D721Med (cell line): ENCODE measurements at places on chromosomes 1 and 21.

DNA sequence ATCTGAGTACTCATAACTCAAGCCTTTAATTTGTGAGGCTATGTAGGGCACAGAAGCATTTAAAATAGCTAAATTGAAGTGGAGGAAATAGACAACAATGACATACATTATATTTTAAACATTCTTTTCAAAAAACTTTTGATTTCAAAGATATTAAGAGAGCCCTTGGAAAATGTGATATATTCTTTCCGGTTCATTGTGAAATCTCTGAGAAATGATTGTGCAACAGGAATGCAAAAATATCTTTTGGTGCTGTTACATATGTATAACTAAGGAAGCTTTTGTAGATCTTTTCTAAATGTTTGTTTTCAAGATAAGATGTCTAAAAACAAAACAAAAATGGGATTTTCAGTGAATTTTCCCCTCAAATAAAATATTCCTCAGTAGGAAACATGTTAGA, 185.2 kb downstream of the LEPR start:
- no peak for DNase-seq

DNA sequence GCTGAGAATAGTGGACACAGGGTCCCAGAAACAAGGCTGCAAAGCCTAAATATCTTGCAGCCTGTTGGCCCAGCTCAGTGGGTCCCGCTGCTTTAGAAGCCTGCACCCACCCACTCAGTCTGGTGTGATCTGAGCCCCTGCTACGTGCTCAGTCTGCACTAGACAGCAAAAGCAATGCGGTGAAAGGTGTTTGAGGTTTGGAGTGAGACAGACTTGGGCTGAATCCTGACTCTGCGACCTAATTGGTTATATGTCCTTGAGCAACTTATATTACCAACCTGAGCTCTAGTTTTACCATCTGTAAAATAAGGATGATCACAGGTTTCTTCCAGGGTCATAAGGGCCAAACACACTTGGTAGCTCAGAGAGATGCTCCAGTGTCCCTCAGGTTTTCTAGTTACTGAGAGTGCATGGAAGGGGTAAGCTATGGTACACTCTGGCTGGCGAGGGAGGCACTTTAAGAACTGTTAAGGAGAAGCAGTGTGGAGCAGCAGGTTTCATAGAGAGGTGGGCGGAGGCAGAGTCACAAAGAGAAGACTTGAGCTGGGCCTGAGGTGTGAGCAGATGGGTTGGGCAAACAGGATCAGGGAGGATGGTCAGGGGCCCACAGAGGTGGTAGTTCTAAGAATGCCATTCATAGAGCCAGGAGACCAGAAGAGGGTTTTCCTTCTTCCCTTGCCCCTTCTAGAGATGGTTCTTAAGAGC, 10.1 kb downstream of the TMEM200B start:
- no peak for DNase-seq

DNA sequence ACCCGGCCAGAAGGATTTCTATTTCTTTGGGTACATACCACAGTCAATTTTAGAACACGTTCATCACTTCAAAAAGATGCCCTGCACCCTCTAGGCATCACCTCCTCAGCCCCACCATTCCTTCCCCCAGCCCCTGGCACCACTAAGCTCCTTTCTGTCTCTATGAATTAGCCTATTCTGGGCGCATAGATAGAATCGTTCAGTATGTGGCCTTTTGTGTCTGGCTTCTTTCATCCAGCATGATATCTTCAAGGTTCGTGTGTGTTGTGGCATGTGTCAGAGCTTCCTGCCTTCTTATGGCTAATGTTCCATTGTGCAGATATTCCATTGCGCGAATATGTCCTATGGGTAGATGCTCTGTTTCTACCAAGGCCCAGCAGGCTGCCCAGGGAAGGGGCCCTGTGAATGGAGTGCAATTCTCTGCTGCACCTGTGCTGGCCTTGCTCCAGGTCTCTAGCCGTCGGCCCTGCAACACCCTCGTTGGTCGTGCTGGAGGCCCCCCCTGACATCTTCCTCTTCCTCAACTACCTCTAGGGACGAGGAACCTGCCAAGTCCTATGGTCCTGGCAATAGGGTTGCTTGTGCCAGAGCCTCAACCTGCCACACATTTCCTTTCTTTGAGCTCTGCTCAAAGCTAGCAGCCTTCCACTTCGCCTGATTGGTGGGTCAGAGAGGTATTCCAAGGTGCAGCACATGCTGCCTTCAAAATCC, 113.5 kb downstream of the RIPK4 start:
- no peak for DNase-seq

DNA sequence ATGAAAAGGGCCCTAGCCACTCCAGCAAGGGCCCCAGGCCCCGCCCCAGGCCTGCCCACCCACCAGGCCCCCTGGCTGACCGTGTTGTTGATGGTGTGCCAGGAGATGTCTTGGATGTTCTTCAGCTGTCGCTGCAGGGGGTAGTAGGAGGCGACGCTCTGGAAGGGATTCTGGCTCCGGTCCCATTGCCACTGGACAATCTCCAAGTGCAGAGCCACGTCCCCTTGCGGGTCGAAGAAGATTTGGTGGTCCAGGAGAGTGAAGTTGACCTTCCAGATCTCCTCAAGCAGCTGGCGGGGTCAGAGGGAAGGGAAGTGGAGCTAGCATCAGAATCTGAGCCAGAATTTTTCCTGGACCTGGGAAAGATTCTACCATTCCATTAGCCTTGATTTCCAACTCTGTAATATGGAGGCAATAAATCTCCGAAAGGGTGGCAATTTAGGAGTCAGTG, 10.2 kb downstream of the TAS1R2 start:
- DNase-seq = no peak

DNA sequence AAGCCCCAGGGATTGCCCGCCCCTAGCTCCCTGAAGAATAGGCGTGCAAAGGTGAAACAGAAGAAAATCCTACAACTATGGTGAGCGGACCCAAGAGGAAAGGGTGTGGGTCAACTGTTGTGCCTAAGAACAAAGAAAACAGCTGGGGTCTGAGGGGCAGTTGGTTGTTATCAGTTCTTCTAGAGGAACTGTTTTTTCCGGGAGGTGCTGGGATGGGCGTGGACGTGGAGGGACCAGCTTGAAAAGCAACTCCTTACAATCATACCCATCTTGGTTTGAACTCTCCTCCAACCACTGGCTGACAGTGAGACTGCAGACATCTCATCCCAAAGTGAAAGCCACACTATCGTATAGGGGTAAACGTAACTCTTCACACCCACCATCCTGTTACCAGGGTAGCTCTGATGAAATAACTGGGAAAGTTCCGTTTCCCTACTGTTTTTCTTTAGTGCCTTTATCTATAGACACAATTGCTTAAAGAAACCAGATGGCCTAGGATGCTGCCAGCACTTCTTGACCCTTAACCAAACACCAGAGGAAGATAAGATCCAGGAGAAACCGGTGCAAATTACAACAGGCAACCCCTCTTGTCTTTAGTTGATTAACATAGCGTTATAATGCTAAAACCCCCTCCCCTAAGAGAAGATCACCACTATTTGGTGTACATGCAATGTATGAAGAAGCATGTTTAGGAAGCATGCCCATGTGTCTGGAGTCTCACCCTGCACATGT, 25.6 kb upstream of the FAM89A start:
- DNase-seq = no peak

DNA sequence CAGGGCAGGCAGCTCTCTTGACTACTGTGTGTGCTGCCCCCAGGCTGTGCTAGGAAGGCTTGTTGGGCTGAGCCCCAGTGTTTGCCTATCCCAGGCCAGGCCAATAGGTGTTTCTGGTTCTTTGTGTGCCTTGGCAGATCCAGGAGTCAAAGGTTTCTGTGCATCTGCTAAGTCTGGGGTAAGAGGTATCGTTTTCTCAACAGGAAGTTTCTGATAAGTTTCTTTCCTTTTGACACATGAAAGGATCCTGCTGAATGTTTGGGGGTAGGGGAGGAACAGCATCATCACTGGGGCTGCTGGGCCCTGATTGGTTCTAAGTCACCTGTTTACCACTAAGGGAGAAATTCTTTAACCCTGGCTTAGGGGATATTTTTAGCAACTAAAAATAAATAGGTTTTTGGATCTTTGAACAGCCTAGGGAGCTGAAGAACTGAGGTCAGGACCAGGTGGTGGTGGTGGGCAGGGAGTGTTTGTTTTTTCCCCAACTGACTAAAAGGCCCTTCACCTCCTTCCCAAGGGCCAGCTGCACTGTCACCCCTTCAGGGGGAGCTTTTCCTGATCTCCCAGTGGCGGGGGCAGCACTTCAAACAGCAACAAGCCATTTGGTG, 85.1 kb downstream of the KCNN3 start:
- DNase-seq = no peak

DNA sequence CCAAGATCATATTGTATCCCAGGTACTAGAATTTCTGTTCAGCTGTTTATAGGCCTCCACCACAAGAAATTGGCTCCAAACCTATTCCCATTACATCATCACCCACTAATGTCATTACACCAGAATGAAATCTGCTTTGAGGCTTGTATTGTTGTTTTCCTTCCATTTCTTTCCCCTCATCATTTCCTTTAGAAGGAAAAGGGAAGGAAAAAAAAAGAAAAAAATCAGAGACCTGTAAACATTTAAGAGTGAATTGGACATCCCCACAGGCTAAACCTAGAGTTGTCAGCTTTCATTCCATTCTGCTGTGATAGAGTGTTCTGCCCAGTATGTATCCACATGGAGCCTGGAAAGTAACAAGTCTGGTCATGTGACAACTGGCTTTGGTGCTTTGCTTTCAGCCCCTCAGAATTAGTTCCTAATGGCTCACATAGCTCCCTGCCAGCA, 44.6 kb downstream of the NFYC start:
- no peak for DNase-seq

DNA sequence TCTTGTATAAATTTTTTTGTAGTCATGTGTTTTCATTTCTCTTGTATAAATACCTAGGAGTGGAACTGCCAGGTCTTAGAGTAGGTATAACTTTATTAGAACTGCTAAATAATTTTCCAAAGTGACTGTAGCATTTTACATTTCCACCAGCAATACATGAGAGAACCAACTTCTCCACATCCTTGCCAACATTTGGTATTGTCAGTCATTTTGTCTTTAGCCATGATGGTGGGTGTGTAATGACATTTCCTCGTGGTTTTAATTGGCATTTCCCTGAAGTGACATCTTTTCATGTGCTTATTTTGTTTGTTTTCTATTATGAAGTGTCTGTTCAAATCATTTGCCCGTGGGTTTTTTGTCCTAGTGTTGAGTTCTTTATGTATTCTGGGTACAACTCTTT, 29.7 kb downstream of the ZBTB8A start:
- DNase-seq = no peak

GRCh38 chr1:23167353-23168078, 1.1 kb downstream of the LUZP1 start:
- DNase-seq = no peak

DNA sequence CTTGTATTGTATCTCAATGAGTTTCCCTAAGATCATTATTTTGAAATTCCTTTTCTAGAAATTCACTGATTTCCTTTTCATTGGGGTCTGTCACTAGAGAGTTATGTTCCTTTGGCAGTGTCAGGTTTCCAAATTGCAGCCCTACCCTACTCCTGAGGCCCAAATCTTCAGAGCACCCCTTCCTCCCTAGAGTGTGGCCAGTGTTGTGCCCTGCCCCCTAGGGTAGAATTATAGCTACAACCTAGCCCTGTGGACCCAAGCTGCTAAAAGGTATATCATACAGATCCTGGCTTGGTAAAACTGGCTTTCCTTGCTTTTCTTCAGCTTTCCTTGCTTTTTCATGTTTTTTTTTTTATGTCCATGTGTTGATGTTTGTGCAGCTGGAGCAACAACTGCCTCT, 60.7 kb downstream of the DIPK1A start:
- no peak for DNase-seq

DNA sequence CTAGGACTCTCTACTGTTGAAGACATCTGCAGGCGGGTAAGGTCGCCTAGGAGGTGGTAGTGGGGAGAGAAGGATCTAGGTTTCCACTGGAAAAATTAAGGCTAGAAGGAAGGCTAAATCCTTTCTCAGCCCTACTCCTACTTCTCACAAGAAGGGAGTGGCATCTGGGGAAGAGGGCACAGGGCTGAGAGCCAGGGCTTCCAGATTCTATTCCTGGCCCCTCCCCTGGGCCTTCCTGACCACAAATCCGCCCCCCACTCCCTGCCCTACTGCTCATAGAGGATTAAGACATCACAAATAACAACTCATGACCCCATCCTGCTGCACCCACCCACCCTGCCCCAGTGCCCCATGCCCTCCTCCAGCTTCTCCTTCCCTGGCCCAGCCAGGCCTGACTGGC, 2.5 kb downstream of the PHLDA3 start:
- DNase-seq = no peak

DNA sequence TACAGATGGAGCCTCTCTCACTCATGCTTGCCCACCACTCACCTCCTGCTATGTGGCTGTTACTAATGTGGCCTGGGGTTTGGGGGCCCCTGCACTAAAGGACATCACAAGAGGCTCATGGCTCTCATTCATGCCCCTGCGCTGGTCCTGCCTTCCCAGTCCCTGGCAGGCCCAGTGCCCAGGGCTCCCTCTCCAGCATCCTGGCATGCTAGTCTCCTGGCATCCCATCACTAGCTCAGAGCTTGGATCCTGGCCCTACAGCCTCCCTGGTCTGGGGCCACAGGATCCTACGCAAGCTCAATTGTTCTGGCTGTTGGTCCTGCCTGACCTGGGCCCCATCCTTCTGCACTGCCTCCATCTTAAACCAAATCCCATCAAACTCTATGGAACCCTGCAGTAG, 685.4 kb downstream of the PTPRU start:
- no peak for DNase-seq

DNA sequence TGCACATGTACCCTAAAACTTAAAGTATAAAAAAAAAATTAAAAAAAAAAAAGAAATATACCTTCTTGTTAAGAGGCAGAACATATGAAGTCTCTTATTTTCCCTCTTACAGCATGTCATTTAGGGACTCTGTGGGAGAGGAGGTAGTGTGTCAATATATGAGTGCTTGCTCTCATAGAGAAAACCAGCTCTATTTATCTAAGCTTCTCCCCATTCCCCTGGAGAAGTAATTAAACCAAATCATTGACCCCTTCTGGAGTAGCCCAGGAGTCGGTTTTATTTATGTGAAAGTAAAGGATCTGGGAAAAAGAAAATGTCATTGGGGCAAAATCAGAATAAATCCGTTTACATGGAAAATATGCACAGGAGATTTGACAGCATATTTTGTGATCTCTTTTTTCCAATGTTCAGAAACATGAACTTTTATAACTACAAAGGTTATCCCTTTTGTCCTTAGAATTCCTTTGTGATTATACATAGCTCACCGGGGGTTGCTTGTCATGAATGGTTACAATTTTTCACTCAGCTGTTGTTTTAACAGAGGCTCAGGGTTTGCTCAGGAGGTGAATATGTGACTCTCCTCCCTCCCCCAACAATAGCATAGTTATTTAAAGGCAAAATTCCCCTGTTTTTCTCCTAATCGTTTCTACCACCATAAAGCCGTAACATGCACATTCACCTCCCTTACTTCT, 114.5 kb upstream of the C1orf21 start:
- DNase-seq = no peak

DNA sequence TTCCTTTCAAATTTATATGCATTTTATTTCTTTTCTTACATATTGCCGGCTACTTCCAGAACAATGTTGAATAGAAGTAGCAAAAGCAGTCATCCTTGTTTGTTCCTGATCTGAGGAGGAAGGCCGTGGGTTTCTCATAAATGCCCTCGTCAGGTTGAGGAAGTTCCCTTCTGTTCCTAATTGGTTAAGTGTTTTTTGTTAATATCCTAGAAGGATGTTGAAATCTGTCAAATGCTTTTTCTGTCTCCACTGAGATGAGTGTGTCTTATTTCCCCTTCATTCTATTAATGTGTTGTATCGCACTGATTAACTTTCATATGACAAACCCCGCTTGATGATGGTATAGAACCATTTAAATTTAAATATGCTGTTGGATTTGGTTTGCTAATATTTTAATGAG, 15.4 kb downstream of the TTLL10 start:
- no peak for DNase-seq

GRCh38 chr1:70117046-70117445, 88.3 kb downstream of the LRRC40 start:
- DNase-seq = no peak
